ENCODE measurements at places on chromosomes 3 and 15.

- no peak for DNase-seq
Measured at GRCh38 chr3:134080761-134081160, 51.0 kb upstream of the SLCO2A1 start.

DNA sequence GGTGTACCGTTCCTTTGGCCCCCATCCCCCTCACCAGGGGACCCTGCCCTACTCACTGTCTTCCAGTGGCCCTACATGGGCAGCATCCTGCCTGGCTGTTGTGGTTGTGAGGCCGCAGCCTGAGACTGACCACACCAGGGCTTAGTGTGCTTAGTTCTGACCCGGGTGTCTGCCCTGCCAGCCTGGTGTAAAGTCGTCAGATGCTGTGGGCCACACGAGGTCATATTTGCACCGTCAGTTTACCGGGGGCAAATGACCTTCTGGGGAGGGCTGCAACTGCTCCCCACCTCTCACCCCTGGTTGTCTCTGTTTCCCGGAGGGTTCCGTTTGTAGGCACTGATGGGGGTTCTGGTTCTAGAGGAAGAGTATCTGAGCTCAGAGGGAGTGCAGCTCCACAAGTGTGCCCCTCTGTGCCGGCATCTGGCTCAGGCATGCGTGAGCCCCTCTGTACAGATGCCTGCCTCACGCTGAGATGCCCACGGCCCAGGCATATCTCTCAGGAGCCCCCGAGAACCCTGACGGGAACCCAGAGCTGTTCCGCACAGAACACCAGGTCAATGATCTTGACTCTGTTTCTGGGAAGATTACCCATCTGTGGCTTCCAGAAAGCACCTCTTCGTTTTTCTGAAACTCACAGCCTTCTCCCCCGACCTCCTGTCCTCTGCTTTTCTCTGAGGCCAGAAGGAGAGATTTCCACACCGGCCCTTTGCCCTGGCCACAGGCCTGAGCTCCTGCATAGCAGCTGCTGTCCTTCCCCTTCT is 19.2 kb downstream of the KLF13 start:
- no peak for DNase-seq

DNA sequence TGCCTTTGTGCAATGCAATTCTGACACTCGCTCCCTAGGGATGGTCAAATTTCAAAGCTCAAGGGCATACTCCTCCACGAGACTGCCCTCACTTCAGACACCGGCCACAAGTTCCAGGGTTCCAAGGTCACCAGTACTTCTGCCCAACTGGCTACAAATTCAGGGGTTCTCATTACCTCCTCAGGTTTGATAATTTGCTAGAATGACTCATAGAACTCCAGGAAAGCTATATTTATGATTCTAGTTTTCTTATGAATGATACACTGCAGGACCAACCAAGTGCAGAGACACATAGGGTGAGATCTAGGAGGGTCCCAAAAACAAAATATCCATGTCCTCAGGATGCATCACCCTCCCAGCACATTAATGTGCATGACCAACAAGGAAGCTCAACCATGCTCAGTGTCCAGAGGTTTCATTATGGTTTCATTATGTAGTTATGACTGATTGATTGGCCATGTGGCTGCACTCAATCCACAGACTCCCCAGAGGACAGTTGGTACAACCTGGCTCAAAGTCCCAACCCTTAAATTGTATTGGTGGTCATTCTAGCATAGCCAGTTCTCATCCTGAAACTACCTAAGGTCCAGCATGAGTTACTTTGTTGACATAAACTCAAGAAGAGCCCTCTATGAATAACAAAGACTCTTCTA is 170.4 kb upstream of the LRRN1 start:
- DNase-seq, result no peak

GRCh38 chr3:27174530-27174929 is 194.7 kb downstream of the NEK10 start:
- no peak for DNase-seq

All from muscle of back (tissue), 13 donors.